ENCODE measurements at places on chromosomes 13 and 19. TPM values are rescaled to one million over a fixed set of nuclear protein-coding genes. Genes with fewer than 3 reads are reported as not detected.

The CCL25 gene
- total RNA-seq, result not detected

The FLT3 gene
- total RNA-seq, result 0.07 TPM

DNA sequence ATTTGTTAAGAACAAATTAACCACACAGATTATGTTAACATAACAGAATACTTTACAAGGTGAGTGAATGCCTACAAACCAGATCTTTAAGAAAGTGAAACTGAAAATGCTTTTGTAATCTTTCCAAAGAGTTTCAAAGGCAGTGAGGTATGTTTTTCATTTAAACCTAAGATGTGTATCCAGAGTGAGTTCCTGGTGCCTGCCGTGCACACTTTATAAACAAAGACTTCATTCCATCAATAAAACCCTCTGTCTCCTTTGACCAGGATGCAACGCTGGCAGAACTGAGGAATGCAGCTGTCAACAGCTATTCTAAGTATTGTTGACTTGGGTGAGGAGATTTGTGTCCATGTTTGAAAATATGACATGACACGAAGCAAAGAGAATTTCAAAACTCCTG is 344.6 kb downstream of the DNAJC15 start:
- H3K27ac ChIP-seq, result no peak overlapping the region
- peaks cover 8% of the 10 kb centered on the region for H3K27me3 ChIP-seq
- DNase-seq, result no peak
- H3K4me3 ChIP-seq, result peak overlapping the region; percentile 24
- H3K36me3 ChIP-seq, result no peaks in the 10 kb centered on the region

DNA sequence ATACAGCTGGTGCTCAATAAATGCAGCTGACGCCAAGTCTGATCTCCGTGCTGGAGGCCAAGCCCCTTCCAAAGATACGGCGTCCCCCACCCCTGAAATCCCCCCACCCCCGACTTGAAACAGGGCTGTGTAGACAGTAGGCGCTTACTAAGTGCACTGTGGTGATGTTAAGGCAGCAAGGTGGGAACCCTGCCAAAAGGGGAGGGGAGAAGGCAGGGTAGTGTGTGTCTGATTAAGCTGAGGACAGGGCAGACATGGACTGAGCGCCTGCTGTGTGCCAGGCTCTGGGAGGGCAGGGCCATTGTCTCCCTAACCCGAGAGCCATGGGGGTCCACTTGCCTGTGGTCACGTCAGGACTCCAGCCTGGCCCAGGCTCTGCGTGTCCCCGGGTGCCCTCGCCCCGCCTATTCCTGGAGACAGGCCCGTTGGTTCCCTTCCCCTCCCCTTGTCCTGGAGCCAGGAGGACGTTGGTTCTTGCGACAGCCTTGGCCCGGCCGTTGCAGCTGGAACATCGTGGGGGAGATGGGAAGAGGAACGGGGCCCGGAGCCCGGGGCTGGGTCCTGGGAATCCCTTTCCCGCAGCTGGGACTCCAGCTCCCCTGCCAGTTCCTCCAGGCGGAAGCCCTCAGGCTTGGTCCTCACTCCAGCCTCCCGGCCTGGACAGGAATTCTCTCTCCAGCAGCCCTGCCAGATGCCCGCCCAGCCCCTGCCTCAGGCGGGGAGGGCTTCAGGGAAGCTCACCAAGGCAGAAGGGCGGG is 1.7 kb upstream of the ELANE start:
- H3K27ac ChIP-seq, result peak overlapping the region; percentile 78
- no peaks in the 10 kb centered on the region for H3K36me3 ChIP-seq
- no peaks in the 10 kb centered on the region for H3K27me3 ChIP-seq
- H3K4me3 ChIP-seq, result no peak overlapping the region
- peaks cover 34% of the 10 kb centered on the region for H3K4me1 ChIP-seq

DNA sequence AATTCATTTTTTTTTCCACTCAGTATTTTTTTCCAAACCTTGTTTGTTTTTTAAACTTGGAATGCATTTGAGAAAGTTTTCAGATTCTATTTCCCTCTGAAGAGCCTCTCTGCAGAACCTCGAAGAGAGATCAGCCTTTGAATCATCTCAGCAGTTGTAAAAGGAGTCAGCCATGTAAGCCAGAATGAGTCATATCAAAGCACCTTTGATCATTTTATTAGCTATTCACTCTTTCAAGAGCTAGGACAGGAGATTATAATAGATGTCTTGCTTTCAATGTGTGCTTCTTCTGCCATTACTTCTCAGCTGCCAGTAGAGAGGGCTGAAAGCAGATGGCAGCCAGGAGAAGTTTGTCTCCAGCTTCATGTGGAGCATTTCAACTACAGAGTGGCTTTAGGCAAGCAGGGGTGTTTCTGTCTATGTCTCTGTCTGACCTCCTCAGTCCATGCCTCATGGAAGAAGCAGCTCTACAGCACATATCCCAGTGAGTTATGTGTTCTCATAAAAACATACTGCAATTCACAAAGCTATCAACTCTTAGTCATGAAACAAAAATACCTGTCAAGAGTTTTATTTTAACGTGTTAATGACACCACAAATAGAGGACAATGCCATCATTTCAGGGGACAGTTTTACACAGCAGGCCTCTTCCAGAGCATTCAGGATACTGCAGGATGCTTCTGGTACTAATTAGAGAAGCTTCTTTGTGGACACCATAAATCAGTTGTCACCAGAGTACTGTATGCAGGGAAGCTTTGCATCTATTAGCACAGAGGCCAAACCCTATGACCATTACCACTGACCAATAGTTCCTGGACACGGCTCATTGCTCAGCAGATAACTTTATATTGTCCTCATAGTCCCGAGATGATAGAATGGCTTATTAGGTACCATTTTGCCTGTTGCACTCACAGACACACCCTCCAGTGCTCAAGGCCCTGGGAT is 94.3 kb downstream of the NHLRC3 start:
- no peaks in the 10 kb centered on the region for H3K27me3 ChIP-seq
- H3K4me3 ChIP-seq, result no peak overlapping the region
- H3K36me3 ChIP-seq, result no peaks in the 10 kb centered on the region
- no peak for DNase-seq

GRCh38 chr13:71870100-71870499 is 3.1 kb upstream of the DACH1 start:
- H3K4me1 ChIP-seq, result peaks cover 9% of the 10 kb centered on the region
- no peak overlapping the region for H3K27ac ChIP-seq
- H3K4me3 ChIP-seq, result no peak overlapping the region
- peaks cover 11% of the 10 kb centered on the region for H3K27me3 ChIP-seq
- H3K36me3 ChIP-seq, result no peaks in the 10 kb centered on the region

The ZSCAN5A gene
- 19.8 TPM for total RNA-seq

The OR7A5 gene
- not detected for total RNA-seq

DNA sequence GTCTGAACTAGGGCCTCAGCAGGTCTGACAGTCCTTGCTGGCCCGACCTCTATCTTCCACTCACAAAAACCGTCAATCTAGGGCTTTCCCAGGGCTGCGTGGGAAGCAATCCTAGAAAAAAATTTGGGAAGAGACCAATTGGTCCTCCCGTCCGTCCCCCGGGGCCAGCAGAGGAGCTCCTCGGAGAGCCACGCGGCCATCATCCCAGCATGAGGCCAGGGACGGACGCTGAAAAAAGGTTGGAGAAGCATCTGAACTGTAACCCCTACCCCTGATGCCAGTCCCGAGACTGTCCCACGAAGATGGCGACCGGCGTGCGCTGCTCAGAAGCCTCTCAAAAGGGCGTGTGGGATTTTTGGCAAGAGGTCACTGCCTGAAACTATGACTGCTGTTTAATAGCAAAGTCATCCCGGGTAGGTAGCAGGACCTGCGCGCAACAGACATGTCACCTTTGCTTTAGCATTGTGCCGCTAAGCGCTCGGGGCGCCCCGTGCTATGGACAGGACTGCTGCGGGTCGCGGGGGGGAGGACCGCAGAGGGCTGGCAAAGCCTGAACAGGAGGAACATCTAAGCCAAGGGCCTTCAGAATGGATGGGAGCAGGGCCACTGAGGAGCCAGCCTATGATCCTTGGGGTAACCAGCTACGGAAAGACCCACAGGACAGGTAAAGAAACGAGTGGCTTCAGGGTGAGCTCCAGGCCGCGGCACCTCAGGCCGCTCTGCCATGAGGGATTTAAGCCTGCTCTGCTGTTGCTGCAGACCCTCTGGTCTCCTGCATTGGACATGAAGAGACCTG is 10.6 kb downstream of the AKAP8 start:
- H3K27ac ChIP-seq, result no peak overlapping the region
- no peak overlapping the region for H3K4me3 ChIP-seq
- peaks cover 26% of the 10 kb centered on the region for H3K4me1 ChIP-seq
- peaks cover 99% of the 10 kb centered on the region for H3K36me3 ChIP-seq

GRCh38 chr13:40024204-40024966 is 368.9 kb downstream of the COG6 start:
- H3K27ac ChIP-seq, result no peak overlapping the region
- no peak for DNase-seq
- no peaks in the 10 kb centered on the region for H3K36me3 ChIP-seq
- H3K27me3 ChIP-seq, result no peaks in the 10 kb centered on the region
- no peak overlapping the region for H3K4me3 ChIP-seq

- no peak overlapping the region for H3K4me3 ChIP-seq
- H3K27ac ChIP-seq, result no peak overlapping the region
- DNase-seq, result no peak
- H3K4me1 ChIP-seq, result no peaks in the 10 kb centered on the region
These were observed 9.5 kb downstream of the NBEA start for GRCh38 chr13:34951528-34951927.

DNA sequence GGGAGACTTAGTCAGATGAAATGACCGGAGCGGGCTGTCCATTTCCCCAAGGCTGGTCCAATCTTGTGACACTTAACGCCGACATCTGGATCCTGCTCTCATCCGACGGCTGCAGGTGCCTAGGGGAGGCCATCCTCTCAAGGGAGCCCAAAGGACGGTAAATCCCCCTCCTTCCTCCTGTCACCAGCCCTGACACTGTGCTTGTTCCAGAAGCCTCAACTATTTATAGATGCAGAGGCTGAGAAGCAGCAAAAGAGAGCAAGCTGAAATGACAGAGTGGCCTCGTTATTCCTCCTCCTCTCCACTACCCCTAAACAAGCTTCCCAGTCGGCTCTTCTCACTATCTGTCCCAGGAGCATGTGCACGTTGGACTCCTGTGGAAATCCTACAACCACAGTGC is 533.7 kb downstream of the LIG4 start:
- peaks cover 5% of the 10 kb centered on the region for H3K27me3 ChIP-seq
- H3K36me3 ChIP-seq, result no peaks in the 10 kb centered on the region
- H3K4me1 ChIP-seq, result no peaks in the 10 kb centered on the region
- DNase-seq, result no peak

The RGCC gene
- 53.1 TPM for total RNA-seq

The IGFLR1 gene
- 1.5 TPM for total RNA-seq

DNA sequence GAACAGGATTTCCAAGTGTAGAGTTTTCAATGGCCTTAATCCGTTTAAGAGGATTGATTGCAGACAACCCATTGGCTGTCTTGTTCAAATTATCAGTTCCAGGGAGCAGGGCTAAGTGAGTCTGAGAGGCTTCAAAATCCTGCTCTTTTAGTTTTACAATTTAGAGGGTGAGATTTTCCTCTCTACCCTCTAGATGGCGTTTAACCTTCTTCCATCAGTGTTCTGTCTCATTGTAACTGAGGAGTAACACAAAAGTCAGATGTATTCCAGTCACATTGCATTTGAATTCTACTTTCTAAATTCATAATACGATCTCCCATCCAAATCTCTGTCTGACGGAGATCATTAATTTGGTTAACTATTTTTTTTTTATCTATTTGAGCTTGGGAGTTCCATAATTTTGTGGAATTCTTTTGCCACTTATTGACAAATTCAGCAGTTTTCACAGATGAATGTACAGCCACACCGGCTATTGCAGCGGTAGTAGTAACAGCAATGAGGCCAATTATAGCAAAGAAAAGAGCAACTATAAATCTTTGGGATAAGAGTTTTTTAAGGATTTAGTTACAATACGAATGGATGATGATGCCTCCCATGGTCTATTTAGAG is 7.8 kb upstream of the C19orf84 start:
- H3K27me3 ChIP-seq, result no peaks in the 10 kb centered on the region
- H3K4me3 ChIP-seq, result no peak overlapping the region
- H3K4me1 ChIP-seq, result peaks cover 6% of the 10 kb centered on the region
- H3K27ac ChIP-seq, result no peak overlapping the region

- H3K27ac ChIP-seq, result no peak overlapping the region
- no peaks in the 10 kb centered on the region for H3K4me1 ChIP-seq
- no peak for DNase-seq
- H3K36me3 ChIP-seq, result no peaks in the 10 kb centered on the region
These were observed 1447.3 kb upstream of the MIR17HG start for GRCh38 chr13:89900104-89900765.

DNA sequence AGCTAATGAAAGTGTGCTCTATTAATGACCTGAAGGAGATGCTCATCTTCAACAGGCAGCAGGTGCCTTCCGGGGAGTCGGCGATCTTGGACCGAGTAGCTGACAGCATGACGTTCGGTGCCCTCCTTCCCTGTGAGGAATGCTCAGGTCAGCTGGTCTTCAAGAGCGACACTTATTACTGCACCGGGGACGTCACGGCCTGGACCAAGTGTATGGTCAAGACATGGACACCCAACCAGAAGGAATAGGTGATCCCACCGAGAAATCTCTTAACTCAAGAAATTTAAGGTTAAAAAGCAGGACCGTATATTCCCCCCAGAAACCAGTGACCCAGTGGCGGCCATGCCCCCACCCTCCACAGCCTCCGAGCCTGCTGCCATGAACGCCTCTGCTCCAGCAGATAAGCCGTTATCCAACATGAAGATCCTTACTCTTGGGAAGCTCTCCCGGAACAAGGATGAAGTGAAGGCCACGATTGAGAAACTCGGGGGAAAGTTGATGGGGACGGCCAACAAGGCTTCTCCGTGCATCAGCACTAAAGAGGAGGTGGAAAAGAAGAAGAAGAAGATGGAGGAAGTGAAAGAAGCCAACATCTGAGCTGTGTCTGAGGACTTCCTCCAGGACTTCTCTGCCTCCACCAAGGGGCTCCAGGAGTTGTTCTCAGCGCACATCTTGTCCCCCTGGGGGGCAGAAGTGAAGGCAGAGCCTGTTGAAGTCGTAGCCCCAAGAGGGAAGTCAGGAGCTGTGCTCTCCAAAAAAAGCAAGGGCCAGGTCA is 22.8 kb upstream of the ANKRD10 start:
- no peaks in the 10 kb centered on the region for H3K4me1 ChIP-seq
- H3K36me3 ChIP-seq, result no peaks in the 10 kb centered on the region
- H3K27ac ChIP-seq, result no peak overlapping the region
- no peaks in the 10 kb centered on the region for H3K27me3 ChIP-seq

The LYPD3 gene
- 0.14 TPM for total RNA-seq

The LHB gene
- total RNA-seq, result not detected

GRCh38 chr13:51689663-51689996 is 105.4 kb downstream of the WDFY2 start:
- H3K4me1 ChIP-seq, result peaks cover 9% of the 10 kb centered on the region
- H3K36me3 ChIP-seq, result no peaks in the 10 kb centered on the region
- no peaks in the 10 kb centered on the region for H3K27me3 ChIP-seq

The PSENEN gene
- total RNA-seq, result 47.4 TPM

- DNase-seq, result no peak
- H3K36me3 ChIP-seq, result peaks cover 72% of the 10 kb centered on the region
- H3K27ac ChIP-seq, result no peak overlapping the region
These were observed 3.3 kb downstream of the EEF2 start for GRCh38 chr19:3981736-3982681.

GRCh38 chr13:98768522-98768921 is 16.1 kb upstream of the SLC15A1 start:
- H3K4me1 ChIP-seq, result no peaks in the 10 kb centered on the region
- H3K4me3 ChIP-seq, result no peak overlapping the region
- no peak overlapping the region for H3K27ac ChIP-seq
- H3K27me3 ChIP-seq, result no peaks in the 10 kb centered on the region

Data from heart right ventricle (tissue), 16 donors.